Omental fat pad (tissue), 4 donors: ENCODE measurements at places on chromosomes 6 and 20. TPM values are rescaled to one million over a fixed set of nuclear protein-coding genes. Genes with fewer than 3 reads are reported as not detected.

The SEMG1 gene
- total RNA-seq, result not detected

The BANF2 gene
- not detected for total RNA-seq

GRCh38 chr6:132063204-132063603 lies 112.0 kb upstream of the CCN2 start:
- DNase-seq, result no peak

DNA sequence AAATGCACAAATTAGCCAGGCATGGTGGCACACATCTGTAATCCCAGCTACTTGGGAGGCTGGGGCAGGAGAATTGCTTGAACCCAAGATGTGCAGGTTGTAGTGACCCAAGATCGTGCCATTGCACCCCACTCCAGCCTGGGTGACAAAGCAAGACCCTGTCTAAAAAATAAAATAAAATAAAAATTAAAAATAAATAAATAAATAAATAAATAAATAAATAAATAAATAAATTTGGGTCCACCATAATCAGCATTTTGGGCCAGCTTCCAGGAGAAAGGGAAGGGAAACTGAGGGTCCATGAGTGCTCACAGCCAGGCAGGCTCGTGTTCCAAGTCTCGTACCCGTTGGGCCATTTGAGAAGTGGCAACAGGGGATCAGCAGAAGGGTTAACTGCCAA lies 131.6 kb upstream of the AGPAT4 start:
- no peak for DNase-seq

DNA sequence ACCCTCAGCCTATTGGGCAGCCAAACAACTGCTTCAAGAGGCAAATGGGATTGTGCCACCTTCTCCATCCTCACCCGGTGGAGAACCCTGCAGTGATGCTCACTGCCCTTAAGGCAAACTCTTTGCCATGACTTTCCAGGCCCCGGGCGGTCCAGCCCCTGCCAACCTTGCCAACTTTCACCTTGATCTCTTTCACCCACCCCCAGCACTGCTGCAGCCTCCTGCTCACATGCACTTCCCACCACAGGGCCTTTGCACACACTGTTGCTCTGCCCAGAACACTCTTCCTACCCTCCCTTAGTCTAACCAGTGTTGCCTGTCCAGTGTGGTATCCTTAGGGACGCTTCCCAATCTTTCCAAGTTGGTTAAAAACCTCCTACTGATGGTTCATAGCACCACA lies 221.1 kb downstream of the EYA2 start:
- no peak for DNase-seq

GRCh38 chr20:44835661-44836221 lies 25.4 kb upstream of the RIMS4 start:
- DNase-seq, result no peak
